ENCODE measurements at places on chromosomes 12 and 14.

DNA sequence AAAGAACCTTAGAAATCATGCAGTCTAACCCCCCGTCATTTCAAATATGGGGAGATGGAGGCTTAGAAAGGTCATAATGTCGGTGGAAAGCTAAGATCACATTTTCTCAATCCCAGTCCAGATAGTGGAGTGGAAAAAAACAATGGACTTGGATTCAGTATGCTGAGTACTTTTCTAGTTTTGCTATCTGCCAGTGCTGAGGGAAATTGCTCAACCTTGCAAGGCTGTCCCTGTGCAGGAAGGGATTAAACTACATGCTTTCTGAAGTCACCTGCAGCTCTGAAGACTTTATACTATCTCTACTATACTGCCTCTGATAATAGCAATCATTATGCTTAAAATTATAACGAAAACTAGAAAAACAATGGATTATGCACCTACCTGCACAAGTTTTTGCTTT, 272.8 kb downstream of the LRIG3 start:
- DNase-seq, result no peak

- DNase-seq, result no peak
Observed at GRCh38 chr12:3583656-3584334, 92.8 kb downstream of the PRMT8 start.

DNA sequence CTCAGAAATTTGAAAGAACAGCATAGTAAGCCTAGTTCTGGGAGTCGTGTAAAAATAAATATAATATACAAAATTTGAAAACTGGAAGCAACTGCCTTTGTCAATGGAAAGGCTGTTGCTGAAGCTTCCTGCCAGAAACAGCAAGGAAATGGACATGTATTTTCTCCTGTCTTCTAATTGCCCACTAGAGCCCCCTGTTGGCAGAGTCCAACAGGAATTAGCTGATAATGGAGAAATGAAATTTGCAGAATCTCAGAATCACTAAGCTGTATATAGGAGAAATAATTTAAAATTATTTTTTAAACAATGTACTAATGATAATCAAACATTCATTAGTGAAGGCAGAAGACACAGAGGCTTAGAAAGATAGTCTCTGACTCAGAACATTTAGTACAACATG, 414.8 kb downstream of the SLC6A15 start:
- no peak for DNase-seq

DNA sequence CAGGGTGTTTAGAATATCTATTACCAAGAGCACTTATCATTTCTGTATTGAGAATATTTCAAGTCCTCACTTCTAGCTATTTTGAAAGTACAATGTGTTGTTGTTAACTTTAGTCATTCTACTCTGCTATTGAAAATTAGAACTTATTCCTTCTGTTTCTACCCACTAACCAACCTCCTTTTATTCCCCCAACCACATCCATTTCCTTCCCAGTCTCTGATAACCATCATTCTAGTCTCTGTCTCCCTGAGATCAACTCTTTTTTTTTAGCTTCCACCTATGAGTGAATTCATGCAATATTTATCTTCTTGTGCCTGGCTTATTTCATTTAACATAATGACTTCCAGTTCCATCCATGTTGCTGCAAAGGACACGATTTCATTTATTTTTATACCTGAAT, 290.6 kb upstream of the OR4E1 start:
- no peak for DNase-seq

- DNase-seq, result no peak
Observed at GRCh38 chr14:89121968-89122620, 294.9 kb downstream of the FOXN3 start.

GRCh38 chr12:94870511-94870910, 133.0 kb downstream of the NDUFA12 start:
- DNase-seq, result no peak

All from cortex of kidney (tissue), 1 donor.